Glomerular endothelial cell (primary cell): ENCODE measurements at places on chromosomes 13 and 19.

DNA sequence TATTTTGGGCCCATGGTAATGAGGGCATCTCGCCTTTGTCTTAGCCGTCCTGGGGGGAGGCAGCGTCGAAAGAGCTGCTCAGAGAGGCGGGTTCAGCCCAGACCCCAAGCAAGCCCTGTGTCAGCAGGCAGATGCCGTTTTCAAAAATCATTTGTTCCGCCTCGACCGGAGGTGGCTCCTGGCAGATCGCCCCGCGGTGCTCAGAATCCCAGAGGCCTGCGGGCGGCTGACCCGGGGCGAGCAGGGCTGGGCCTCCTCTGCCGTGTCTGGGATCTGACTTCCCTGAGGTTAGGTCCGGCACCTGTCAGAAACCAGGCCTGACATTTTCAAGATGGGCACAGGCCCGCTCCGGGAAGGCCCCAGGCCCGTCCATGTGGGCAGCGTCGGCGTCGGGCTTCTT is 36.1 kb downstream of the CRTC1 start:
- no peak for DNase-seq

DNA sequence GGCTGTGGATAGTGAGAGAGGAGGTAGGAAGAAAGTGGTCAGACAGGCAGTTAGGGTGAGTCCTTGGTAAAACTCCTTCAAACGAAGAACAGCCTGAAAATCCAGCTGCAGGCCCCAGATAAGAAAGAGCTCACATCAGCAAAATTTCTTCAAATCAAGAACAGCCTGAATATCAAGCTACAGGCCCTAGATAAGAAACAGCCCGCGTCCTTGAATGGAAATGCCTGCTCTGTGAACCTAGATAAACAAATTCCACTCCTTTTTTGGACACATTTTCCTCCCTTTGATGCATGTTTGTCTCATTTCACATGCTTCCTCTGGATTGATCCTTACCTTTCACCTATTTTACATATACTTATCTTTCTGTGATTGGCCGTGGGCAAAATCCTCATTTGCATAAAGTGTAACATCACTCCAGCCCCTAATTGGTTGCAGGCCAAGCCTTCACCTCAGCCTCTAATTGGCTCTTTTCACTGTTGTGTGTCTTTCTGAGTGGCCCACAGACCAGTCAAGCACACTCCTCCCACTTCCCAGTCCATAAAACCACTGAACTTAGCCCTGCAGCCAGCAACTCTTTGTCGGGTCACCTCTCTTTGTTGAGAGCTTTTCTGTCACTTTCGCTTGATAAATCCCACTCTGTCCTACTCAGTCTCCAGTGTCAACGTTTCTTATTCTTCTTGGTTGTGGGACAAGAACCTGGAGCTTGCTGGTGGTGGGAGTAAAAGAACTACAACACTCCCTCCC is 6.0 kb upstream of the SULT2A1 start:
- no peak for DNase-seq

DNA sequence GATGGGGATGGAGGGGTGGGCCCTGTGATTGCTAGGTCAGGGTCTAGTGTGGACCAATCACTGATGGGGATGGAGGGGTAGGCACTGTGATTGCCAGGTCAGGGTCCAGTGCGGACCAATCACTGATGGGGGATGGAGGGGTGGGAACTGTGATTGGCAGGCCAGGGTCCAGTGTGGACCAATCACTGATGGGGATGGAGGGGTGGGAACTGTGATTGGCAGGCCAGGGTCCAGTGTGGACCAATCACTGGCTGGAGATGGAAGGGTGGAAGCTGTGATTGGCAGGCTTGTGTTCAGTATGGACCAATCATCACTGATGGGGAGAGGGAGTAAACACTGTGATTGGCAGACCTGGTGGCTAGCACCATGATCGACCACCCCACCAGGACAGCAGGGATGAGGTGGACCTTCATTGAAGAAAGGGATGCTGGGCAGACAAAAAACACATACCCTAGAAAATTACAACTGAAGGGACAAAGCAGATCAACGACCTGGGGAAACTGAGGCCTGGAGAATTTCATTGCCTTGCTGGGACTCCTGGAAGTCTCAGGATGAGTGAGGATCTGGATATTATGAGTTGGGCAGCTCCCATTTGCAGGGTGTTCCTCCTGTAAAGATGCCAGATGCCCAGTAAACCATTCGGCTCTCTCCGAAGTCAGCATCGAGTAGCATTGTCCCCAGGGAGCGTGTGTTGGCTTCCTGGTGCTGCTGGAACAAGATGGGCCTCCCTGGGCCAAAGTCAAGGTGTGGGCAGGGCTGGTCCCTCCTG is 15.5 kb downstream of the TMPRSS9 start:
- no peak for DNase-seq

DNA sequence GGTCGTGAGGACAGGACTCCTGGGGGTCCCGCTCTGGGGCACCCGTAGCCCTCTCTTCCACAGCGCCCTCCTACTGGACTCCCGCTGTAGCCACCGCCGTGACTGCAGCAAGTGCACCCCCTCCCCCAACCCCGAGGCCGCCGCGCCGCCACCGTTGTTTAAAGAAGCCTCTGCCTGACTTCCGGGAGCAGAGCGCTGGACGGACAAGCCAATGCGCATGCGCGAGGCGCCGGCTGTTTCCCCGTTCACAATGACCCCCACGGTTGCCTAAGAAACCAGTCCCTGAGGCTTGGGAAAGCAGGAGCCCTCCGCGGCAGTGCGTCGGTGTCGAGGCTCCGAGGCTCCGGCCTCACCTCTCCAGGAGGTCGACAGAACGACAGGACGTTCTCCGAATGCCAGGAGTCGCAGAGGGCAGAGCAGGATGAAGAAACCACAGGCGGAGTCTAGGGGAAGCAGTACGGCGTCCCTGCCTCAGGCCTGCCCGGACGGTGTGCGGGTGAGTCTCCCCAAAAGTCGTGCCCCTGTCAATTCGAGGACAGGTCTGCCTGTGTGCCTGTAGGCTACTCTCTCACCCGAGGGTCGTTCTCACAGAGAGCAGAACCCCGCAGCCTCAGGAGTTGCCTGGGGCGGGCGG is 70.5 kb upstream of the ZNF420 start:
- no peak for DNase-seq

DNA sequence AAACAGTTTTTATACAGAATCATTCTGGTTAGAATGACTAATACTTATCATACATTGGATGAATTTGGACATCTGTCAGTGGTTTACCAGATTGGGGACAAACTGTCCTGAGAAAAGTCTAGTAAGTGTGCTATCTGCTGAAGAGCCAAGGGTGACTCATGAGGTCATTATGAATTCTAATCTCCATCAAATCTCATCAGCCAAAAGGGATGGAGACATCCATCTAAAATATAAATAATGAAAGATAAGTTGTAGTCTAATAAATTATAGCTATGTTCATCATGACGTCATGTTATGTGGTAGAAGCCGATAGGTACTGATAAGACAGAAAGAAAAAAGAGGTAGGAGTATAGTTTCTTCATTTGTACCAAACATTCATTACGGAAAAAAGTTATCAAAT is 804.4 kb downstream of the PCDH9 start:
- no peak for DNase-seq
